AG04450 (cell line): ENCODE measurements at places on chromosomes 1 and 21. TPM values are rescaled to one million over a fixed set of nuclear protein-coding genes. Genes with fewer than 3 reads are reported as not detected.
A peak's percentile ranks its signal among the peaks of the same experiment; 100 is the strongest.

Gene PALMD
- polyA plus RNA-seq = 0.37 and 0.43 TPM in 2 replicates

Gene KIRREL1
- 42.3 and 53.7 TPM in 2 replicates for polyA plus RNA-seq

Gene SPOCD1
- 78.8 and 98.5 TPM in 2 replicates for polyA plus RNA-seq

Gene SYCP1
- polyA plus RNA-seq = not detected in 2 replicates

Gene AMPD1
- not detected in 2 replicates for polyA plus RNA-seq

Gene CAMSAP2
- 18.0 and 24.2 TPM in 2 replicates for polyA plus RNA-seq

Gene MNDA
- polyA plus RNA-seq = not detected in 2 replicates

Gene NES
- polyA plus RNA-seq = 15.7 and 19.2 TPM in 2 replicates

Gene DNM3
- 0.37 and 0.46 TPM in 2 replicates for polyA plus RNA-seq

DNA sequence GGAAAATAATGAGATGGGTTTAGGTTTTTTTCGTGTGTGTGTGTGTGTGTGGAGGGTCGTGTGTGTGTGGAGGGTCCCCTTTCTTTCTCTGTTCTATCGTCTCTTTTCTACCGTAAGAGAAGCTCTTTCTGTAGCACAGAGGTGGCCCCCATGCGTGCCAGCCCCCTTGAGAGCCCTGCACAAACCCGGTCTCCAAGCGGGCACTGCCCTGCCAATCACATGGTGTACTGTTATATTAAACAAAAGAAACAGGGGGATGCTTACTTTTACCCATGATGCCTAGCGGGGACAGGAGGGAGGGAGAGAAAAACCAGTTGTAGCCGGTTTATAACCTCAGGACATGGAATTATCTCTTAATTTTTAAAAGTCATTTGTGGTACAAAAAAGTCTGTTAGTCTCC is 41.0 kb downstream of the GATAD2B start:
- DNase-seq = no peak

DNA sequence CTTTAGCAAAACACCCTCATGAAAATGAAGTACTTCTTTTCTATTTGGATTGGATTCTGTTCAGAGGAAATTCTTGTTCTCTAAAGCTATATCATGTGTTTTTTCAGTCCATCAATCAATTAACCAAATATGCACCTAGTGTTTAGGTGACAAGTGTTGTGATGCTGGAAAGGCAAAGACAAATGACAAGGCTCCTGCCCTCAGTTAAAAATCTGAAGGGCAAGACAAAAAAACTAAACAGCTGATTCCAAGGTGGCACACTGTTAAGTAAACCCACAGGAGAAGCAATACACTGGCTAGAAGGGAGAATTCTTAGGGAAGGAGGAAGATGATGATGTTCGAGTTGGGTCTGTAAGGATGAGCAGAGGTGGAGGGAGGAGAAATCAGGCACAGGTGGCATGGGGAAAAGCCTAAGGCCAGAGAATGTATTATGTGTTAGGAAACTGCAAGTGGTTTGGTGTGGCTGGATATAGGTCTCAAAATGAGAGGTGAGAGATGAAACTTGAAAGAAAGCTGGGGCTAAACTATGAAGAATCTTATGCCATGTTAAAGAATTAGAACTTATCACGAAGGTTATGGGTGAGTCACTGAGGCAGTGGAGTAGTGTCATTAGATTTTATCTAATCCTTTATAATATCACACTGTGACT is 51.8 kb upstream of the GFI1 start:
- no peak for DNase-seq

DNA sequence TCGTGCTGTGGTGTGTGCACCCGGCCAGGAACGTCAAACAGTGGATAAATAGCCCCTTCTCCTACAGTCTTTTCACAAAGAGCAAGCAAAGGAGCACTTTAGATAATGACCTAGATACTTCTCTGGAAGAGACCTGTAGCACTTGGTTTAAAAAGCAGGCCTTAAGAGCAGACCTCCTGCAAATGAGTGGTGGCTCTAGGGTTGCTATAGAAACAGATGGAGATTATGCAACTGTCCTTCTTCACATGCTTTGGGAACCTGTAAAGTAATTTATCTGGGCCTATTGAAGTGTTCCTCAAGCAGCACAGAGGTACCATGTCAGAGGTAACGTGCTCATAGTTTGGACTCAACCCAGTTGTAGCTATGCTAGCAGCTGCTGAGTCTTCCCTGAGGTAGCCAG is 208.2 kb upstream of the KIAA0040 start:
- no peak for DNase-seq

- DNase-seq = peak; percentile 58
These were observed 37.7 kb upstream of the KCNJ15 start for GRCh38 chr21:38219049-38219628.

- no peak for DNase-seq
These were observed 21.7 kb upstream of the ADAR start for GRCh38 chr1:154629675-154630073.

DNA sequence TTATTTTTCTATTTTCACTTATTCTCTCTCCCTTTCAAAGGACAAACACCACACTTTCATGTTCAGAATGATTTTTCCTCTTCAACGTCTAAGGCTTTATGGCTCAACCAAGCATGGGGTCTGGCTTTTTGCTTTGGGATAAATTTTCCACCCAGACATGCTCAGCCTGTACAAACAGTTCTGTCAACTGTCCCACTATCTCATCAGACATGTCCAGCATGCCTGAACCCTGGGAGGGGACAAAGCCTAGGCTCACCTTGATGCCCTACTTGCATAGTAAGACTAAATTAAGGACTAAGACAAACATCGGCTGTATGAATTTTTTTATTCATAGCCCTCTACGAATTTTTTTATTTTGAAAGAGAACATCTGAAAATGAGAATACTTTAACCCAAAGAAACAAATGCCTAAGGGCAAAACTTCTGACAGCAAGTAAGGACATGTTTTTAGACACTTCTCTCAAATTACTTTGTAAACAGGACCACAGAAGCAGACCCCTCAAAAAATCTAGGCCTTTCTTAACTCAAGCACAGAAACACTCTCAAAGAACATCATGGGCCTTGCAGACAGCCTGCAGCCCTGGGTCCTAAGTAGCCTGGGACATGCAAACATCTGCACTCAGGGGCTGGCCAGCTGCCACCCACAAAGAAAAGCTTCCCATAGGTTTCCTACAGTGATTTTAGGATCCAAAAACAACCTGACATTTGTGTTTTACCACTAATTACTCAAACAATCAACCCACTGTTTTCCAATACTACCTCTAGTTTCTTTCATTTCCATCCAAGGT is 72.3 kb upstream of the PALMD start:
- no peak for DNase-seq

DNA sequence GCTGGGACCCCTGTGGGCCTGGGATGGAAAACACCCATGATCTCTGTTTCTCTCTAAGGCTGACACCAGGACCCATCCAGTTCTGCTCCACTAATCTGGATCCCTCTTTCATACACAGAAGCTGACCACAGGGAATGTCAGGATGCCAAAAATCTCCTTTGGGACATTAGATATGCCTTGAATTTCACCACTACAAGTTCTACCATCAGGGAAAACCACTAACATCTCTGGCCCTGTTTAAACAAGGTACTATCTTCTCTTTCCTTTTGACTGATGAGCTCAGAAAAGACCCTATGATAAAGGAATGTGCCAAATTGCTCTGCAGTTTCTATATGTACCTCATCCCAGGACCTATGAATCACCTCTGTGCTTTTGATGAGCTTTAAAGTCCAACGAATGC is 10.2 kb upstream of the PLXNA2 start:
- no peak for DNase-seq

- DNase-seq = no peak
These were observed 66.7 kb downstream of the OLFML2B start for GRCh38 chr1:161956930-161957329.

- DNase-seq = no peak
These were observed 3.5 kb upstream of the ZNF669 start for GRCh38 chr1:247107694-247108093.

- DNase-seq = no peak
These were observed 22.6 kb downstream of the TUFT1 start for GRCh38 chr1:151562661-151563060.

- DNase-seq = no peak
These were observed 165.1 kb downstream of the SLC45A1 start for GRCh38 chr1:8482979-8483381.

DNA sequence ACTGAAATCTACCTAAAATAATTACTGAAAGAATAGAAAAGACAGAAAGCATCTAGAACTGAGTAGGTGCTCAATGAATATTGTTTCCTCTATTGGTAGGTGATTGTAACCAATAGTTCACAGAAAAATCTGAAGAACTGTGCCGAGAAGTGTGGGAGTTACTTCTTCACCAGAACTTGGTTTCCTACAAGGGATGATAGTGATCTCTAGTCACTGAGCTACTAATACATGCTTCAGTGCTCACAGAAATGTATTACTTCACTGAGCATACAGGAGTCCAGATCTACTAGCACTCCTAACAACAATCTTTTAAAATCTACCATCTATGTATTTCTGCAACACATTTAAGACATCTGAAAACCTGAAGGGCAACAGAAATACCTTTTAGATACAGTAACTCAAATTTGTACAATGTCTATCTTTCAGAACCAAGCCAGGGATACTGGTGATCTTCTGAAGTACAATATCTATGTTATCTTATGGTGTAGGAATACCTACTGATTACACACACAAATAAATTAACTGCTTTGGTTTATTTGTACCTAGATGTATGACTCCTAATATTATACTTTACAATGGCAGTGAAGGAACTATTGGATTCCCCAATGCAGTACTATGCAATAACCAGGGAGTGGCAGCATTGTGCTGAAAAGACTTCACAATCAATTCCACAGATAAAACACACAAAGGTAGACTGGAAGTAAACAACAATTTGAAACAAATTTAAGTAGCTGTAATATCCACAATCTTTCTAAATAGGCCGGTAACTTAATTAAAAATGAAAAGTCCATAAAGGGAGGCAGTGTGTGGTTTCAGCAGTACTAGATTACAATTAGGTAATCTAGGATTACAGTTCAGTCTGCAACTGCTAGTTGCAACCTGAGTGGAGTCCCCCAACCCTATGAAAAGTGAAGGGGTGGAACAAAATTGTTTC is 243.0 kb downstream of the SLC45A1 start:
- no peak for DNase-seq

- DNase-seq = no peak
These were observed 39.0 kb downstream of the PTPRC start for GRCh38 chr1:198677871-198678270.

GRCh38 chr1:19384113-19384512 is 72.0 kb downstream of the SLC66A1 start:
- DNase-seq = no peak

- DNase-seq = no peak
These were observed 50.9 kb downstream of the PCNT start for GRCh38 chr21:46374761-46375389.

DNA sequence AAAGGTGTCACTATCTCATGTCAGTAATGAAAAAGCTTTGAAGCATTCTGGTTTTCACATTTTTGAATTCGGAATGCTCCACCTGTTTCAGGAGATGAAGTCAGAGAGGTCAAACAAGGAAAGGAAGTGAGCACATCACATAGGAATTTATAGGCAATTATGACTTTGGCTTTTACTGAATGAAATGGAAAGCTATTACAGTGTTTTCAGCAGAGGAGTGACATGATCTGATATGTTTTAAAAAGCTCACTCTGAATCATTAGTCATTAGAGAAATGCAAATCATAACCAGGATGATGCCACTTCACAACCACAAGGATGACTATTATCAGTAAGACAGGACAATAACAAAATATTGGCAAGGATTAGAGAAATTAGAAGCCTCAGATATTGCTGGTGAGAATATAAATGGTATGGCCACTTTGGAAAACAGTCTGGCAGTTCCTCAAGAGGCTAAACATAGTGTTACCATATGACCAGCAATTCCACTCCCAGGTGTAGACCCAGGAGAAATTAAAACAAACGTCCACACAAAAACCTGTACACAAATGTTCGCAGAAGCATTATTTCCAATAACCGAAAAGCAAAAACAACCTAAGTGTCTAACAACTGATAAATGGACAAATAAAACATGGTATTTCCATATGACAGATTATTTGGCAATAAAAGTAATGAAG is 7.5 kb downstream of the TAF1A start:
- DNase-seq = no peak

DNA sequence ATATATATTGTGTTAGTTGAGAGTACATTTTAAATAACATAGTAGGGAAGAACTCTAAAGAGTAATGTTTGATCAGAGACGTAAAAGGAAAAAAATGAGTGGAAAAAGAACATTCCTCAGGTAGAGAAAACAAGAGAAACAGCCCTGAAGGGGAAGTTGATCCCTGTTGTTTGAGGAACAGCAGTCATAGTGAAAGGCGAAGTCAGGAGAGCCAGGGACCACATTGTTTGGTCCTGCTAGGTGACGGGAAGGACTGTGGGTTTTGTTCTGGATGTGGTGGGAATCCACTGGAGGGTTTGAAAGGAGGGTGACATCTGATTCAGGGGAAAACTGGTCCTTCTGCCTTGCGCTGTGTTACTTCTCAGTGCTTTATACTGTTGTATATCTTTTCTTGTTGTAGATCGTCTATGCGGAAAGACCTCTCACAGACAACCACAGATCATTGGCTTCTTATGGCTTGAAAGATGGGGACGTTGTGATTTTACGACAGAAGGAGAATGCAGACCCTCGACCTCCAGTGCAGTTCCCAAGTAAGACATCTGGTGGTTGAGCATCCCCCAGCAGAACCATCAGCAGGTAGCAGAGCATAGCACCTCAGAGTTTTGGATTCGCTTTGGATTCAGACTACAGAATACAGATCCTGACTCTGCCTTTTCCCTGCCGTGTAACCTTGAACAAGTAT is 9.2 kb downstream of the DDI2 start:
- no peak for DNase-seq

DNA sequence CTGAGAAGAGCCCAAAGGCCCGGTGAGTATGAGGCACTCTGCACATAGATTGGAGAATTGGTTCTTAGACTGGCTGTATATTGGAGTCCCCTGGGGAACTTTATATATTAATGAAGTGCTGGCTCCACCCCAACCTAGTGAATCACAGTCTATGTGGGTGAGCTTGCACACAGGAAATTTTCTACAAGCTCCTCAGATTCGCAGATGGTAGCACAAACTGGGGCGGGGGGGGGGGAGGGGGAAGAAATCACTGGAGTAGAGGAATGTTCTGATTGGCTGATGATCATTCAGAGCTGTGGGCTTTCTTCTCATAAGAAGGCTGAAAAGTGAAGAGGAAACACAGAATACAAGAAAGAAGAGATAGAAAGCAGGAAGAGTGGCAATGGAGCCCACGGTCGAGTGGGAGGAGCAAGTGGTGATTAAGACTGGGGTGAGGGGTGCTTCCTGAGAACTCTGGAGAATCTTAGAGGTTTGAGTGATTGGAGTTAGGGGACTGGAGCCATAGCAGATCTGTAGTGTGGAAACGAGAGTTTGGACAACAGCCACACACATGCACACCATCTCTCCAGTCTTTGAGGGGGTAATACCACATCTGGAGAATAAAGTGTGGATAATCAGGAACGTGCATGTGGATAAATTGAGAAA is 465.9 kb upstream of the DAB1 start:
- no peak for DNase-seq

GRCh38 chr1:101196668-101197067 is 40.2 kb upstream of the S1PR1 start:
- DNase-seq = no peak

GRCh38 chr1:39940253-39940652 is 14.7 kb upstream of the MFSD2A start:
- no peak for DNase-seq

GRCh38 chr1:73556270-73556669 is 641.7 kb downstream of the LRRIQ3 start:
- no peak for DNase-seq

- DNase-seq = no peak
These were observed 55.6 kb downstream of the TNR start for GRCh38 chr1:175687622-175688415.
